Gastrocnemius medialis (tissue), 4 donors: ENCODE measurements at places on chromosomes 5 and 9.

GRCh38 chr9:127130661-127131538 is 8.5 kb upstream of the ANGPTL2 start:
- DNase-seq = peak; percentile 95

DNA sequence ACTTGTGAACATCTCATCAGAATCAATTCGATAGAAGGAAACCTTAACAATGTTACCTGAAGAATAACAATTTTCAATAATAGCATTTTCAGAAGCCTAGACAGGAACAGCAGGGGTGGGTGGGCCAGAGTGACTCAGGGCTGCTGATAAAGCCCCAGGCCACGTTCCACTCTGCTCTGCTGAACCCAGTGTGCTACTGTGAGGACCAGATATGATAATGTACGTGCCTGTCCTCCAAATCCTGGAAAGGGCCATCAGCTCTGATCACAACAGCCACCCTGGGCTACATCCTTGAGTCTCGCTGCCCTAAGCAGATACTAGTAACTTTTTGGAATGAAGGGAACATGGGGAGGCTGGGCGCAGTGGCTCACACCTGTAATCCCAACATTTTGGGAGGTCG is 91.3 kb downstream of the PRRT1B start:
- DNase-seq = no peak

DNA sequence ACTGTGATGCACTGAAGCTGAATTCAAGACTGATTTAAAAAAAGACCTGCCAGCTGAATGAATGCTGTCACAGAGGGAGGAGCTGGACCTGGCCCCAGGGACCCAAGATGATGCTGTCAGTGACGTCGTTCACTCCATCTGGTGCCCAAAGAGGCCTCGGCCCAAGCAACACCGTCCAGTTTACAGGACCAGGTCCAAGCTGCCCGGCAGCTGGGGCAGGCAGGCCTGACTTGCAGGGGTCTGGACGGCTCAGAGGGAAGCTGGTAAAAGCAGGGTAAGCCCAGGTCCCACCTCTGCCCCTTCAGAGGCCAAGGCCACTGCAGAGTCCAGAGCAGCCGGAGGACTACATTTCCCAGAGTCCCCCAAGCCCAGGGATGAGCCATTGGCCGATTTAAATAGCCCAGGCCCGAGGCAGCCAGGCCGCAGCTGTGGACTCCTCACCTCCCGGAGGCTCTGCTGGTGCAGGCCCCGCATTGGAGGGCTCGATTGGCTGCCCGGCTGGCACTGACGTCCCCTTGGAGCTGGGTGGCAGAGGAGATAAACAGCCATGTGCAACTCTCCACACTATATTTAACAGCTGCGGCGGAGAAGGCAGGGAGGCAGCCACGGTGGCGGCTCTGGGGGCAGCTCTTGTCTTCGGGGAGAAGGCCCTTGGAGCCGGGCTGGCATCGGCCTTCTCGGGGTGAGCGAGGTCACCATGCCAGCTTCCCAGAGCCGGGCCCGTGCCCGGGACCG is at the start of gene PLPP7:
Gene PLPP7 (plus strand): TSS at position 423 of the 735 bp plus-strand sequence. CDS start 275 bp downstream, at position 698.
- peak; percentile 97 for DNase-seq

GRCh38 chr5:144275329-144275728 is 104.7 kb downstream of the KCTD16 start:
- no peak for DNase-seq

- no peak for DNase-seq
These were observed 7.3 kb upstream of the RANBP17 start for GRCh38 chr5:170854566-170854965.

DNA sequence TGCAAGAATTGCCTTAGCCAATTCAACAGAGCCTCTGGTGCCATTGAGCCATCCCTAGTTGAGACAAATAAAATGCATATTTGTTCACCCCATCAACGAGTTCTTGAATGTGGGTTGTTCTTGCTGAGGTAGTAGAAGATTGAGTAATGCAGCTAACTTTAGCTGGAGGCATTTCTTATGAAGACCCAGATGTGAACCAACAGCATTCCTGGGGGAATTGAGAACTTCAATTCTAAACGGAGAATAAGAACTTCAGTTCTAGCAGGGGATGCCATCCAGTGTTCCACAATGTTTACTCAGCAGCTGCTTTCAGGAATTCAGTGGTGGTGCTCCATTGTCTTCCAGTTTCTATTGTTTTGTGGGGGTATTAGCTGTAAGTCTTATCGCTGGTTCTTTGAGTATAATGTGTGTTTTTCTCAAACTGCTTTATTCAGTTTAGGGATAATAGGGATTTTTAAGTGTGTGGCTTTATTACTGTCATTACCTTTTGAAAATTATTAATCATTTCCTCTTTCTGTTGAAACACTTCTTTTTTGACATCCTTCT is 1968.2 kb upstream of the NUDT12 start:
- no peak for DNase-seq
